GM13976 (cell line): ENCODE measurements at places on chromosomes 2 and 18.

DNA sequence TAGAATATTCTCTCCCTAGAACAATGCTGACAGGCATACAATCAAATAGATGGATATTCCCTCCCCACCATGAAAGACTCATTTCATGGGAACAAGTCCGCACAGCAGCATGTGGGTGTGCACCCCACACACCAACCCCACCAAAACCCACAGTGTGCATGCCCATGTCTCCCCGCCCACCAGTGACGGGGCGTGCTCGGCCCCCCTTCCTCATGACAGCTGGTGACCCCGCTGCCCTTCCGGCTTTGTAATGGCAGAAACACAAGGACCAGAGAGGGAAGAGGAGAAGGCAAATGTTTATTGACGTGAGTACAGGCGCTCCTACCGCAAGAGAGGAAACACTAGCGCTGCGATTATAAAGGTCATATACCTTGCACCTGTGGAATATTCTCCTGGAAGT is 30.8 kb upstream of the ODC1 start:
- DNase-seq, result no peak

DNA sequence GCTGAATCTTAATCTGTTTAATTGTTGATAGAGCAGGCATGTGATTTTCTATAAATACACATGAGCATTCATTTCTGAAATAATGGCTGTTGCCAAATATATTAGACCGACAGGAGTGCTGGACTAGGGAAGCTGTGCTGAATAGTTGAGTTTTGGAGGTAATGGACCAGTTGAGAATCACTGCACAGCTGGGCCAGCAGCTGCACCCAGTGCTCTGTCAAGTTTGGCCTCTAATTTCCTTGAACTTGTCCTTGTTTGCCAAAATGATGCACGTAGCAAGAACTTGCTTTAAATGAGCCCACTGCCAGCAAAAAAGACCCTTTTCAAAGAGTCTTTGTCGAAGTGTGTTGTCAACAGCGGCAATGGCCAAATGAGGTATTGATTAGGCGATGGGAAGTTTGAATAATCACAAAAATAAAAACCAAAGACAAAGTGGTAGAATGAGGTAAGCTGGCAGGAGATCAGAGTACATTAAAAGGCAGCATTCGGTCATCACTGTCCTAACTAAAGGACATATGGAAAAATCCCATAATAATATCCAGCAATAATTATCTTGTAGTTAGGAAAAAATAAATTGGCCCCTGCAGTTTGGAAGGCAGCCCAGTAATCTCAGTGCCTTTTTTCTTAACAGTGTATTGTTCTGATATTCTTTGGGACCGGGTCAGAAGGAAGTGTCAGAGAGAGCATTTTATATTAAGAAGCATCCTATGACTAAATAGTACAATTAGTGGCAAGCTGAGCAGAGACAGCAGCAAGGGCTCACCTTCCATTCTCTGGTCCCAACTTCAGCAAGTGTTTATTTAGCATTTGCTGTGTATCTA is 126.2 kb downstream of the RAPGEF4 start:
- no peak for DNase-seq

- DNase-seq, result no peak
Measured at GRCh38 chr18:59454909-59455727, 96.1 kb upstream of the LMAN1 start.

GRCh38 chr2:127670055-127670956 is 5.0 kb downstream of the LIMS2 start:
- DNase-seq, result no peak

GRCh38 chr18:10057894-10058791 is 144.3 kb downstream of the VAPA start:
- DNase-seq, result no peak

DNA sequence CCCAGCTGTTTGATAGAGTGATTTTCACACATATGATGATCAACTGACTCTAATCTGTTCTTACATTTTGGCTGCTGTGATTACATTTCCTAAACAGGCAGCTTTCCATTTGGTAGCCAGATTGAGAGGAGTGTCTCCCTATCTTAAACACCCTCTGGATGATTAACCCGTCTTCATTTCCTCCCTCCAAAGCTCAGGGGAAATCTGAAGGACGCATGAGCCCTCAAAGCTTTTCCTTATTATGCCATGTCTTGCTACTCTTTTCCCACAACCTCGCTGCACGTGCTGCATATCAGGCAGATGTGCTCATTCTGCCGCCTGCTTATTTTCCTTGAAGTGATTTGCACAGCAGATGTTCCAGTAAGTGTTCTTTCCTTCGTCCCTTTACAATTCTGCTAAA is 837.4 kb downstream of the LRRTM4 start:
- DNase-seq, result no peak

GRCh38 chr2:200788121-200788718 is 23.5 kb upstream of the BZW1 start:
- DNase-seq, result no peak

DNA sequence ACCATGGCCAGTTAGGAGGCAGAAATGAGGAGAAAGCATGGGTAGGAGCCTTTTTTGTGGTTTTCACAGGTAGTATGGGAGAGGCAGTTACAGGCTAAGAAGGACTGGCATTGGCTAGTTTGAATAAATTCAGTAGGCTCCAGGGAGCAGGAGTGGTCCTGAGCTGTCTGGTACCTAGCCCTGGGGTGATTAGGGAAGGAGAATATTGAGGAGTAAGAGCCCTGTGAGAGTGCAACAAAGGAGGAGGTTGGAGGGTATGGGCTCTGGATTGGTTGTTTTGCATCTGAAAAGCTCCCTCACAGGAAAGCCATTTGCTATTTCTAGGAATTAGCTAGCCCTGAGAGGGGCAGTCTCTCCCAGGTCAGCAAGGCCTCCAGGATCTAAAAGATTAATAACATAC is 13.3 kb upstream of the TCF7L1 start:
- DNase-seq, result no peak

DNA sequence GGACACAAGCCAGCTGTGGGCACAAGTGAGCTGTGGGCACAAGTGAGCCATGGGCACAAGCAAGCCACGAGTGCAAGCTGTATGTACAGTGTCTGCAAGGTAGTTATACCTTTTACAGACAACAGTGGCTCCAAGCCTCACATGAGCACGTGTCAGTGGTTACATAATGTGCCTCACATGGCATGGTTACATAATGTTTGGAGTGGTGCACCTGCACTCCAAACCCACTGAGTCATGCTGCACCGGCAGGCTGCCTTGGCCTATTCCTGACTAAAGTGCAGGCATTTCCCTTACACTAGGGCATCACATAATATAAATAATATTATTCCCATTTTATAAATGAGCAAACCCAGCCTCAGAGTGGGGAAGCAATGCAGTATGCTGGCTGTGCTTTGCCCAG is 62.6 kb downstream of the MARCO start:
- DNase-seq, result no peak

DNA sequence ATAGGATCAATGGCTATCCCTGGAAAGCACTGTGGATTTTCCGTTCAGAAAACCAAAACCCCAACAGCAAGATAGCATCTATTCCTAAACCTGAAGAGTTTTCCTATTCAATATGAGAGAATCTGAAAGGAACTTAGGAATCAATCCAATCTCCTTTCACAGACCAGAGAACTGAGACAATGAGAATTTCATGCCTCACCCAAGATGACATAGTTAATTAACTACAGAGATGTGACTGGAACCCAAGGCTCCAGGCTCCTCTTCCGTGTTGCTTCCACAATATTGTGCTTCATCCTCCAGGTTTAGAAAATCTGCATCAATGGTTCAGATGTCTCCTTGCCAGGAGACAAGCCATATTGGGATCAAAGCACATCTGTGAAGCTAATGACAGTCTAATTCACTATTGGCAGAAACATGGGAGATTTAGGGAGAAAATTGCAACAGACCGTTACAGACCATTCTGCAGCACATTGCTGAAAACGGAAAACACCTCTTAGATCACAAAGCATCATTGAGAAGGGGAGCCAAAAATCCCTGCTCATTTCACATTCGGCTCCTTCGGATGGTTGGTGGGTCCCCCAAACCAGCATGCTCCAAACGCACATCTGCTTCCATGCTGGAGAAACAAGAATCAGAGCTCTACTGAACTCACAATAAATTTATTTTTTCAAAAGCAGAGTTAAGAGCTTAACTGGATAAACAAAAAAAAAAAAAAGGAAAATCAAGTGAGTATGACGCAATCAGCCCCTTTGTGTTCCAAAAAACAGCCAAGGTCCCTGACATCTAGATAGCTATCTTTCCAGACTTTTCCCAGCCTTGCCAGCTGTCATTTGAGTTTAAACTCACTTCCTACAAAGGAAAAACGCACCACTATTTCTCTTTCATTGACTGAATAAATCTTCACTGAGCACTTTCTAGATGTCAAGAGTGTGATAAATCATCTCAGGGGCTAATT is 290.3 kb downstream of the C1D start:
- no peak for DNase-seq

- DNase-seq, result no peak
Measured at GRCh38 chr18:140670-141266, 17.6 kb upstream of the USP14 start.

DNA sequence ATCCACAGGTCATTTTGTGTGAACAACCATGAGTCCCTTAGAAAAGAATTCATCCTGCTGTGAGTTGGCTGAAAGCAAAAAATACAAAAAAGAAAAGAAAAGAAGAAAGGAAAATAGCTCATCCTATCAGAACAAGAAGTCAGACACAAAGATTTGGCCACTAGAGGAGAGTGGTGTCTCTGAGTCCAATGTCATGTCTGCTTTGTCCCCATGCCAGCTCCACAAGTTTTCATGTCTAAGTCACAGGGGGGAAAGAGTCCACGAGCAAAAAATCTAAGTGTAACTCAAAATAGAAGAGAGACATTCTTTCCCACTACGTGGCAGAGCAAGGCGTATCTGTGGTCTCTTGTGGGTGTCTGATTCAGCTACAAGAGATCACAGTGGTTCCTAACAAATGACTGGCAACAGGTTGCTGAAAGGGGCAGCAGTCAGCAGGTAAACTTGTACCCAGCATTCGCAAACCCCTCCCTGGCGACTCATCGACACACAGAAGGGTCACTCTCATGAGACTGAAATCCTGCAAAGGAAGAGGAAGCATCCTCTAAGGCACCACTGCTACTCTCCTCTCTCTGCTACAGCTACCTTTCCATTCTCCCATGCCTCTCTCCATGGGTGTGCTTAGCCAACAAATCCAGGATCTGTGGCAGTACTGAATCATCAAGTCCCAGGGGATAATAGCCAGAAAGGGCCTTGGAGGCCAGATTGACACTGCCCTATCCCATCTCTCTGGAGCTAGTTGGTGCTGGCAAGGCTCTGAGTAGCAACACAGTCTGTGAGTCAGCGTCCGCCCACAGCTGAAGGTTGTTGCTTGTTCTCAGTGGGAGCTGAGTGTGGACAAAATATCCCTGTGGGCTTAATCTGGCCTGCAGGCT is 123.0 kb upstream of the SLC39A10 start:
- DNase-seq, result no peak

GRCh38 chr2:12819721-12820120 is 103.0 kb downstream of the TRIB2 start:
- no peak for DNase-seq

DNA sequence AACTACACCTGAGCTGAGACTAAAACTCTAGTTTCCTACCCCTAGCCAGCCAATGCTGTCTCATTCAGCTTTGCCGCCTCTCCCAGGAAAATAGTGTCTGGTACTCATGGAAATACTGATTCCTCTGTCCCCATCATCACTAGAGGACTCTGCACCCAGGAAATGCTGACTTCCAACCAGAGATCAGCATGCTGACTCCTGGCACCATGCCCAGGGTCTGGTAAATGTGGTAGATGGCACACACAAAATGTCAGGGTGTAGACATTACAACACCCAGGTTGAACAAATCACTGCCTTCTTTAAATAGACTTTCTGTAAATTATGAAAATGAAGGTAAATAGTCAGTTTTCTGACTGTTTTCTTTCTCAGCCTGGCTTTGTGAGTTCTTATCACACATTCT is 307.3 kb upstream of the CHAC2 start:
- DNase-seq, result no peak

DNA sequence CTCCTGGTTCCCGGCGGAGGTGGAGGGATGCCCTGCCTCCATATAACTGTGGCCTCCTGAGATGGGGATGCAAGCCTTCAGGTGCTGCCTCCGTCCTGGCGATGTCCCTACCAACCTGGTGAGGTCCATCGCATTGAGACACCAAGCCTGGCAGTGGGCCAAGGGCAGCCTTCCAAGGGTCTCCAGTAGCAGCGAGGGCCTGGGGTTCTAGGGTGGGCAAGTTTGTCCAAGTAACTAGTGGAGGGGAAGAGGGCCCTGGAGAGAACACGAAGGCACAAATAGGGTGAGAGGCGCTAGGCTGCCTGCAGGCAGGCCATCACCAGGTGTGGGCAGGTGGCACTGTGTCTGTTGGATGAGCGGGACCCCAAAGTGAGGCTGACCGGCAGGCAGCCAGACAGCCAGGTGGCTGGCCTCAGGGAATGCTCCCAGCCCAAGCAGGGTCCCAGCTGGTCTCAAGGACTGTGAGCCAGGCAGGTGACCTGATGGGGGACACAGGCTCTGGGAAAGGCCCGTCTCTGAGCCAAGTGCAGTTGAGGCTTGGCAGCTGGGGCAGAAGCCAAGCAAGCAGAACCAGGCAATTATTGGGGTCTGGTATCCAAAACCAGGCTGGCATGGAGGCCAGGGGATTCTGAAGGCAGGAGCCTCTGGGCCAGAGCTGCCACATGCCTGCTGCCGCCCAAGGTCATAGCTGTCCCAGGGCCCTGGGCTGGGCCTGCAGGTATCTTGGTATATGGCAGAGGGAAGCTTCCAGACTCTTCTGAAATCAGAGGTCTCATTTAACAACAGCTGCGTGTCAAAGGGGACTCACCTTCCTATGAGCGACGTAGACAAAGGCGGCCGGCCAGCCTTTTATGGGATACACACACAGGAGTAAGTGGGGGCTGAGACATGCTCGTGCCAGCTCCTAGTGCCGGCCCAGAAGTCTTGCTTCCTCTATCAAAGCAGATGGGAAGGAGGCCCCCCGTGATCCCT is 23.4 kb downstream of the RAMP1 start:
- DNase-seq, result no peak

GRCh38 chr2:205682239-205682970 is at the start of gene NRP2:
NRP2 (plus strand) TSS chr2:205682501; CDS start chr2:205683291, 790 bp downstream.
- DNase-seq, result peak; percentile 75

DNA sequence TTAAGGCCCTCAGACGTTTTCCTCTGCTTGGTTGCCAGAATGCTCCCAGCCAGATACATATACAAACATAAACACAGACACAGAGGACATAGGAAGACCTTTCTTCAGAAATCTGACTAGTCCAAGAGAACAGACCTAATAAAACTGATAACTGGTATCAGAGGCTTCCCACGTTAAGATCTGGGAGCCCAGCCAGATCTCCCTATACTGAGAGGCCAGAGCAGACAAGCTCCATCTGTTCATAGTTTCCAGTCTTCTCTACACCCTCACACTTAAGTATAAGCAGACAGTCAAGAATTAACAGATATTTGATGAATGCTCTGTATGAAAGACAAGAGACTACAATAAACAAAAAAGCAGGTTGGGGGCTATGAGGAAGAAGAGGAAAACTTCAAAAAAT is 240.5 kb upstream of the CHAC2 start:
- DNase-seq, result no peak

- no peak for DNase-seq
Measured at GRCh38 chr2:136334967-136335366, 217.0 kb upstream of the CXCR4 start.

GRCh38 chr18:21598726-21599584 is 1.5 kb downstream of the ESCO1 start:
- DNase-seq, result no peak

- no peak for DNase-seq
Measured at GRCh38 chr2:162749994-162750393, 88.6 kb downstream of the KCNH7 start.

- no peak for DNase-seq
Measured at GRCh38 chr2:160362541-160362940, 131.1 kb downstream of the RBMS1 start.

GRCh38 chr2:219515874-219516629 is 1.8 kb downstream of the ASIC4 start:
- DNase-seq, result no peak
